Activated CD4-positive, alpha-beta T cell treated with anti-CD3 and anti-CD28 coated beads, Interleukin-2, amount 10 ng/mL, durations not matched to agents 7 days and 5 days (primary cell): ENCODE measurements at places on chromosomes 11 and 22. TPM values are rescaled to one million over a fixed set of nuclear protein-coding genes. Genes with fewer than 3 reads are reported as not detected.

ACTN3 gene
- total RNA-seq, result 0.23 TPM

SELENOH gene
- total RNA-seq, result 129 TPM

DNA sequence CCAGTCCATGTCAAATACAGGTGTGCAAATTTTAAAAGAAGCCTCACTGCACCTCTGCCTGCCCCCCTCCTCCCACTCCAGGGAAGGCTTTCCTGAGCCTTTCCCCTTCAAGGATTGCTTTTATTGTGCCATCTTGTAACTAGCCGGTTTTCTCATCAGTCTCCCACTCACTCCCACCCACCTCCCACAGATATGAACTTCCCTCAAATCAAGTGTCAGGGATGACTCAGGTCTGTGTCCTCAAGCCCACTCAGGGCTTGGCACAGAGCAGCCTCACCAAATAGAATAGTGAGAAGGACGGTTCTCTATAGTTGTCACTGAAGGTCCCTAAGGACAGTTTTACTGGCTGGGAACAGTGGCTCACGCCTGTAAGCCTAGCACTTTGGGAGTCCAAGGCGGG, 43.0 kb downstream of the THAP12 start:
- H3K4me3 ChIP-seq, result no peak overlapping the region
- peaks cover 2% of the 10 kb centered on the region for H3K36me3 ChIP-seq
- DNase-seq, result no peak
- no peaks in the 10 kb centered on the region for H3K27me3 ChIP-seq
- H3K4me1 ChIP-seq, result peaks cover 9% of the 10 kb centered on the region

SCT gene
- not detected for total RNA-seq

GRCh38 chr11:125348674-125349309, 147.3 kb downstream of the FEZ1 start:
- H3K4me3 ChIP-seq, result no peak overlapping the region
- peaks cover 4% of the 10 kb centered on the region for H3K27me3 ChIP-seq
- no peaks in the 10 kb centered on the region for H3K4me1 ChIP-seq
- no peaks in the 10 kb centered on the region for H3K36me3 ChIP-seq
- no peak overlapping the region for H3K27ac ChIP-seq
